ENCODE measurements at places on chromosomes 5 and 9.

DNA sequence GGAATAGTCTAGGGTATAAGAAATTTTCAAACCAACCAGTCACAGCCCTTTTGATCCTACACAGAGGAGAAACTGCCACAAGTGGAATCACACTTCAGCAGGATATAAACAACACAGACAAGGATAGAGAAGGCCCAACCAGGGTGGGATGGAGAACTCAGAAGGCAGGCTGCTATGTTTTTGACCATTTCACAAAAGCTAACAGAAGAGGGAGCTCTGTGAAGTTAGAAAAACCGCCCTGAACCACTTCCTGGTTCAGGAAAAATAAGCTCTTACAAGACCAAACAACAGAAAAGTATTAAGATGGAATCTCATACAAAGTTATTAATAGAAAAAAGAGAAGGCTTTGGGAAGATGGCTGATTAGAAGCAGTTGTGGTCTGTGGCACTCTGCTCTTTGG is 960 bp upstream of the IFNB1 start:
- no peak for DNase-seq

GRCh38 chr9:34479431-34479866 is 20.8 kb downstream of the DNAI1 start:
- DNase-seq: no peak

- no peak for DNase-seq
Measured at GRCh38 chr9:119768266-119768665, 399.0 kb upstream of the BRINP1 start.

DNA sequence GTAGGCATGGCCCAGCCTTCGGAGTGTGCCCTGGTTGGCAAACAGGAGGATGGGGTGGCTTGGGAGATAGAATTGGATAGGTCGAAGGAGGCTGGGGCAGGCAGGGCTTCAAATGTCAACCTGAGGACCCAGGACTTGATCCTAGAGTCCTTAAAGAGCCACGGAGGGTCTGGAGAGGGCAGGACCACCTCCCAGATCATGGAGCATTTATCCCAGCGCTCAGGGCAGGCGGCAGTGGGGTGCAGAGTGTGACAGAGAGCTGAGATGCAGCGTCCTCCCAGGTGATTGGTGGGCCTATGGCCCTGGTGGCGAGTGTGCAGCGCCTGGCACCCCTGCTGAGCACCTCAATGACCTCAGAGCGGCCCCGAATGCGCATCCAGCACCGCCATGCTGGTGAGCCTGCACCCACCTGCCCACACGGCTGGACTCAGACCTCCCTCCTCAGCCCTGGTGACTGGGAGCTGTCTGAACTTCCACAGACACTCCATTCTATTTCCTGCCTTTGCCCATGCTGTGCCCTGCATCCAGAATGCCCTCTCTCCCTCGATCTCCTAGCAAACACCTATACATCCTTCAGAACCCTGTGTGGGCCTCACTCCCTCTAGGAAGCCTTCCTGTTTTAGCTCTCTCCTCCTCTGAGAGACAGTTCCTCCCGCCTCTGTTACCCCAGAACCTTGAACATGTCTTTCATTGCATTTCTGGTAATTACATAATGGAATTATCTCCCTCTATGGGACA is 6.3 kb downstream of the ADGRD2 start:
- DNase-seq: no peak

GRCh38 chr5:123485275-123485674 is 26.7 kb upstream of the CSNK1G3 start:
- no peak for DNase-seq

DNA sequence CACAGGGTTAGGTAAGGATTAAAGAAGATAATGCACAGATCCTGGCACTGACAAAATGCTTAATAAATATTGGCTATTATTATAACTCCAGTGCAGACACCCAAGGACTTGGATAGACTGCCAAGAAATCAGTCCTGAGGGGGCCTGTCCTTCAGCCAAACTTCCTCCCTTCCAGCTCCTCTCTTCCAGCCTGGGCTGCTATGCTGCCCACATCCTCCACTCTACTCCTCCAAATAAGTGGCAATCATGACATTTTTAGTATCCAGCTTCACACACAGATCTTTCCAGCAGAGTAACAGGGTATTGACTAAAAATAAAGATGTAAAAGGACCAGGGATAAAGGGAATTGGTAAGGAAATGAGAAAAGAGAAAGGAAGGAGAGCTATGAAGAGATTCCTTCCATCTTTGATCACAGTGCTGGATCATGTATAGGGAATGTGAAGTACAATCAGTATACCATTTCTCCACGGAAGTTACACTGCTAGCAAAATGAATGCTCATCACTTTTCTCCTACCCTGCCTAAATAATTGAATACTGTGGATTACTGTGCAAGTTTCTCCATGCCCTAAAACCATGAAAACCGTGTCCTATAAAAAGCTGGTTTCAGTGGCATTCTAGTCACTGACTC is 136.0 kb upstream of the OSMR start:
- DNase-seq: no peak

- DNase-seq: no peak
Measured at GRCh38 chr9:794386-794785, 47.1 kb upstream of the DMRT1 start.

DNA sequence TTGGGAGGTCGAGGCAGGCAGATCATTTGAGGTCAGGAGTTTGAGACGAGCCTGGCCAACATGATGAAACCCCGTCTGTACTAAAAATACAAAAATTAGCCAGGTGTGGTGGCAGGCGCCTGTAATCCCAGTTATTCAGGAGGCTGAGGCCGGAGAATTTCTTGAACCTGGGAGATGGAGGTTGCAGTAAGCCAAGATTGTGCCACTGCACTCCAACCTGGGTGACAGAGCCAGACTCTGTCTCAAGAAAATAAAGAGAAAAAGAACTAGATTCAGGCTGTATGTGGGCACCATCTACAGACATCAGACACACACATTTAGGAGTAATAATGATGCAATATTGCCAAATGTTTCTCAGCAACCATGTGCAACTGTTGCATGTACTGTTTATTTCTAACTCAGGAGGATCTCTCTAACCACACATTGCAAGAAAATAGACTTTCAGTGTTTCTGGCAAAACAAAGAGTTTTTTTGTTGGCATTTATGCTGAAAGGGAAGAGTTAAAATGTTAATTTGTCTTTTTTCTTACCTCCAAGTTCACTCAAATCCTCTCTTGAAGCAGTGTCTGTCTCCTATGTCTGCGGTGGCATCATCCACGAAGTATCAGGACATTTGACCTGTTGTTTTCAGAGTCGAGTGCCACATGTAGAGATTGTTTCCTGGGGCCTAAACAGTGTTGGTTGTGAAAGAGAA is 5.1 kb upstream of the ORM1 start:
- peak; percentile 8 for DNase-seq

DNA sequence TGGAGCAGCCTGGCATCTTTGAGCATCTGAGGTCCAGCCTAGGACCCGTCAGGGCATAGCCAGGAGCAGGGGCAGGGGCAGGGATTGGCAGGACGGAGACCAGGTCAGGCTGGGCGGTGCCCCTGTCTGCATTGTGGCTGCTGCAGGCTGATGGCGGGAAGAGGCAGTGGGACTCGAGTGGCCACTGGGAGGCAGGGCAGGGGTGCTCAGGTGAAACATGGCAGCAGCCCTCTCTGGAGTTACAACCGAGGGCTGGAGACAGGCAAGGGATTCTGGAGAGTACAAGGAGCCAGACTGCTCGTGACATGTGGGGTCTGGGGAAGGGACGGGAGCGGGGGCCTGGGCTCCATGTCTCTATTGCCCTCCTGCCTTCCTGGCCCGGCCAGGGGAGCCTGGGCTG is 97.4 kb upstream of the RAPGEF1 start:
- no peak for DNase-seq

DNA sequence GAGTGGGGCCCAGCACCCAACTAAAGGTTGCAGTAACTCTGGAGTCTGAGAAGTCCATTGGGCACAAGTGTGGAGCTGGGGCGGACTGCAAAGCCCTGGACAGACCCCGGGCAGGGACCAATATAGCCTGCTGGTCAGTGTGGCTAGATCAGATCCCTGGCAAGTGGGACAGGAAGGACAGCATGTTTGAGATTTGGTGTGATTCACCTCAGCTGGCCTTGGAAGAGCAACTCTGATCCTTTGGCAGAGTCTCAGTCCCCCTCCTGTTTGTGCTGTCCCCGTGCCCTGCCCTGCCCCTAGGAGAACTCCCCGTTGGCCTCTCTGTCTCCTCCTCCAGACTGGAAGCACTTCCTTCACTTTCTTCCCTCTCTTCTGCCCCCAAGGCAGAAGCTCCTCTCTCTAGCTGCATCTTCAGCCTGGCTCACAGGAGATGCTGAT is 255.3 kb downstream of the FSTL4 start:
- no peak for DNase-seq

DNA sequence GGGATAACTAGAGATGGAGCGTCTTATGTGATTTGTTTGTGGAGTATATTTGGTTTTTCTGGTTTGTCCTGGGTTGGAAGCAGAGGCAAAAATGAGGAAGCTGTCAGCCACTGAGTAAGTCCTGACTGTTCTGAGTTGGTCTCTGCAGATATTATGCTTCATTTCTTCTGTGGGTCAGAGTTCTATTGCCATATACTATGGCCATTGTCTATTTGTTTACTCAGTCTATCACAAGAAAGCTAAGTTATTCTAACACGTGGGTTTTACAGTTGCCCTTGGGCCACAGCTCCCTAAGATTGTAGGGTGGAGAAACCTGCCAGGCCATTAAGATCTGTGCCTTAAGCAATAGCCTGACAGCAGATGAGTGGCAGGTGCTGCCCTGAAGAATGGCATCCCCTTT is 3.0 kb upstream of the CTSV start:
- DNase-seq: no peak

DNA sequence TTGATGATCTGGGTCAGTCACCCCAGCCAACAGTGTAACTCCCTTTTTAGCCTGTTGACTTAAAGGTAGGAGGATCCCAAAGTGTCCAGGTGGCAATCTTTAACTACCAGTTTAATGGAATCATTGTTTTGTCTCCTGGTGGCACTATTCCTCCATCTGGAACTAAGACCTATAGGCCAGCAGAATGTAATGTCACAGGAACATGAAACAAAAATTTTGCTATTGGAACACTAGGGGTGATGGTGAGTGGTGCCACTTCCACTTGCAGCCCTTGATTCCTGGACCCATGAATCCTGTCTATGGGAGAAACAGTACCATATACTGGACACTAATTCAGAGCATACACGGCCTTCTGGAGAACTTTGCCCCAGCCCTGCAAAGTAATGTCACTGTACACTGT is 219.5 kb upstream of the RASA1 start:
- no peak for DNase-seq

GRCh38 chr5:172740428-172741205 is 30.4 kb downstream of the DUSP1 start:
- DNase-seq: no peak

GRCh38 chr9:123003466-123003865 is 30.0 kb upstream of the GPR21 start:
- DNase-seq: no peak

DNA sequence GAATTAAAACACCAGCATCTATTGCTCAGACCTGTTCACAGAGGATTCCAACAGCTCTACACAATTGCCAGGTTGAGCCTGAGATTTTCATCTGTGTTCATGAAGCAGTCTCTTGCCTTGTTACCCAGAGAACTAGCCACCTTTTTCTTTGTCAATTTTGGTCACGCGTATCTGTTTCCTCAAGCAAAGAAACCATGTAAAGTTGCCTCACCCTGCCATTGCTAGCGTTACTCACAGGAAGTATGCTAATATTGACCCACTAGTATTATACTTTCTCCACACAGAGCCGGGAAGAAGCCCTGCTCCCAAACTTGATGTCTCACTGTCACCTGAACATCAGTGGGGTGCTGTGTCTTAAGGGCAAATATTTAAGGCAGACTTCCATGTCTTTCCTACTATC is 168.5 kb downstream of the PLPPR1 start:
- DNase-seq: no peak

DNA sequence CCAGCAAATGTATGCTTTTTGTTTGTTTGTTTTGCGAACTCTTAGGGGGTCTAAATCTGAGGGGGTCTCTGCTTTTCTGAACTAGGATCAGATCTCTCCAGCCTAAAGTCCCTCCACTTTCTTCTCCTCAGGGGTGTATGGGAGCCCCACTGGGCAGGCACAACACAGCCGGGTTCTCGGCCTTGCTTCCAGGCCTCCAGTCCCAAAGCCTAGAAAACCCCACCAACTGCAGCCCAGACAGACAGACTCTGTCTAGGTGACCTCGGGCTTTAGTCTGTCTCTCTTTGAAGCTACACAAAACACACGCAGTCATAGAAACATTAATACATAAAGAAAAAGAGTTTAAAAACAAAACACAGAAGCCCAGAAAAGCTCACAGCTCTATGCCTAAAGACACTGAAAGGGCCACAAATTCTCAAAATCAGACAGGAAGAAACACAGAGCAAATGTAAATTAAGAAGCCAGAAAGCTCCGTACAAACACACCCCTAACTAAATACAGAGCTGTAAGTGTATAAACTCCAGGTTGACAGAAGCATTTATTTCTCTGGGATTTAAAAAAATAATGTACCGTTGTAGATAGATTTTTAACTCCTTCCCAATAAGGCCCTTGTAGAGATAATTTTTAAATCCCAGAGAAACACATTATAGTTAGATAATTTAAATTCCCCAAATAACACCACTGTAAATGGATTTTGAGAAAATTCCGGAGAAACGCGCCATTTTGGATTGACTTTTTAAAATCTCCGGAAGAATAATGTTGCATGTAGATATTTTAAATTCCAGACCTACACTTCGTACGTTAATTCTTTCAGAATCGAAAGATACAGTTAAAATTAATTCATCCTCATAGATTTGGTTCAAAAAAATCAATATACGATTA is 2.0 kb downstream of the PITX1 start:
- no peak for DNase-seq

DNA sequence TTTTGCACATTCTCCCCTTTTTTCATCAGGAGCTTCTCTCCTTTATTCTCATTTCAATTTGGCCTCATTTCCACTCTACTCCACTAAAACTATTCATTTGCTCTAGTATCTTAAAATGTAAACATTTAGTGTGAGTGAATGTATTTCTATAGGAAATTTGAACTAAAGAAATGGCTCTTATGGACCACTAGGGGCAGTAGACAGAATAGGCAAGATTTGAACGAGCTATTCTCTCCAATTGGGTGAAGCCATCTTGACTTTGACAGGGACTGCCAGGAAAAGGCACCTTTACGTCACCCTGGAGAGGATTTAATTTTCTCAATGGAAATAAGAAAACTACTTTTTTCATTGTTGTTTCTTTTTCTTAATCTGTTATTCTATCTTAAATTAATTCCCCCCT is 666.3 kb downstream of the DNAH5 start:
- DNase-seq: no peak

DNA sequence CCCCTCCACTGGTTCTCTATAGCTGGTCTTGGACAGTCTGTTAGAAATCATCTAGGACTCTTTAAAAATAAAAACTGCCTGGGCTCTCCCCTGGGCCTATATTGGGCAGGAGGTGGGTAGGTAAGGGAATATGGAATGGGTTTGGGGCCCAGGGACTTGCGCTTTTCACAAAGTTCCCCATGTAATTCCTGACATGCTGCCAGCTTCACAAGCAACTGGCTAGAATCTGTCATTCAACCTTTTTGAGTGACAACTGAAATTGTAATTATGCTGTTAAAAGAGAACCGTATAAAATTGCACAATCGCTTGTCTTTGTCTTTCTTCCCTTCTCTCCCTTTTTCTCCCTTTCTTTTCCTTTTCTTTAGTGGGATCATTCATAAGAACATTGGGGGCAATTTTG is 603.1 kb downstream of the EBF1 start:
- no peak for DNase-seq

- no peak for DNase-seq
Measured at GRCh38 chr9:89536145-89536574, 38.2 kb upstream of the SEMA4D start.
